ENCODE measurements at places on chromosomes 4 and X. TPM values are rescaled to one million over a fixed set of nuclear protein-coding genes. Genes with fewer than 3 reads are reported as not detected.
A peak's percentile ranks its signal among the peaks of the same experiment; 100 is the strongest.

Gene KCNE5
- 0.92 TPM for total RNA-seq

Gene NOP14
- 14.4 TPM for total RNA-seq

- no peak for DNase-seq
Observed at GRCh38 chr4:139154538-139154937, 22.5 kb downstream of the ELF2 start.

- no peak for DNase-seq
Observed at GRCh38 chrX:10404436-10404835, 215.9 kb downstream of the MID1 start.

DNA sequence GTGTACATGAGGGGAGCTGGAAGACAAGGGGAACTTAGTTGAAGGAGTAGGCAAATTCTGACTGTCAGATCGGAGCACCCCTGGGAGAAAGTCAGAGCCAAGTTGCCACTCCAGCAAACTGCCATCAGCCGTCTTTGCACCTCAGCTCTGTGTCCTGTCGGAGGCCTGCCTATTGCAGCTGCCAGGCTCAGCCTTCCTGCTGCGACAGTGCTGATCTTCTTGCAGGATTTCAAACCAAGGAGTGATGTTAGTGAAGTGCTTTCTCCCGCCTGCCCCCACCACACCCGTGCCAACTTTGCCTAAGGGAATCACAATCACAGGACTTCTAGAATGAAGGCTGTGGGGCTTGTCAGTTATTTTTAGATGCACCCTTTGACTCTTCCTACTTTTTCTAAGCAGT, 185.3 kb downstream of the KIT start:
- peak; percentile 17 for DNase-seq

GRCh38 chrX:8868070-8868773, 67.0 kb upstream of the FAM9A start:
- peak; percentile 66 for DNase-seq

DNA sequence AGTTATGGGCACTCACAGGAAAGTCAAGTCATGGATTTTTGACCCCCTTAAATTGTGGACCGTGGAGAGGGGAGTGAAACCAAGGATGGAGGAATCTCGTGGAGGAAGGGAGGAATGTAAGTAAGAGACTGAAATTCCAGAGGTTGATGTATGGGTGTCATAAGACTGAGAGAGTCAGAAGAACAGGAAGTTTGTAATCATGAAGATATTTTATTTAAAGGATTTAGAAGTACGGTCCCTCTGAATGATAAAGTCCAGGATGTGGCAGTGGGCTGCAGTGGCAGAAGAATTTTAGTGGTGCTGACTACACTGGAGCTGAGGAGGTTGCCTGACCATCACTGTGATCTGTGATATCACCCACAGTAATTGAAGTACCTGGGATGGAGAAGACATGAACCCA, 57.8 kb downstream of the DCLK2 start:
- DNase-seq, result peak; percentile 26
